ENCODE measurements at places on chromosomes 12 and 14. TPM values are rescaled to one million over a fixed set of nuclear protein-coding genes. Genes with fewer than 3 reads are reported as not detected.

Gene ITPR2
- 32.2 TPM for total RNA-seq

Gene LMBR1L
- total RNA-seq = 42.7 TPM

Gene ALDH1L2
- total RNA-seq = 58.2 TPM

Gene PITPNM2
- total RNA-seq = 5.0 TPM

Gene GALC
- total RNA-seq = 32.8 TPM

Gene SLC16A7
- 27.3 TPM for total RNA-seq

Gene TAS2R31
- 3.7 TPM for total RNA-seq

Gene STAB2
- not detected for total RNA-seq

Gene RPL10L
- total RNA-seq = not detected

Gene PPFIA2
- total RNA-seq = 2.6 TPM

Gene MIP
- total RNA-seq = 0.13 TPM

Gene ITPK1
- total RNA-seq = 31.7 TPM

Gene GUCY2C
- total RNA-seq = not detected

Gene SIX6
- not detected for total RNA-seq

Gene CLEC1B
- total RNA-seq = not detected

Gene ADGRD1
- total RNA-seq = 3.1 TPM

Gene FAM186B
- 0.40 TPM for total RNA-seq

Gene DPPA3
- not detected for total RNA-seq
